ENCODE measurements at places on chromosomes 11 and 22. TPM values are rescaled to one million over a fixed set of nuclear protein-coding genes. Genes with fewer than 3 reads are reported as not detected.

GRCh38 chr11:114280696-114281095, 15.5 kb upstream of the NNMT start:
- no peaks in the 10 kb centered on the region for H3K36me3 ChIP-seq
- H3K4me1 ChIP-seq = peaks cover 14% of the 10 kb centered on the region
- no peak overlapping the region for H3K4me3 ChIP-seq
- no peak overlapping the region for H3K27ac ChIP-seq

GRCh38 chr11:3609416-3610265, 32.2 kb downstream of the ART5 start:
- H3K27me3 ChIP-seq = no peaks in the 10 kb centered on the region
- H3K27ac ChIP-seq = no peak overlapping the region
- no peaks in the 10 kb centered on the region for H3K36me3 ChIP-seq
- peak; percentile 18 for DNase-seq
- no peak overlapping the region for H3K4me3 ChIP-seq

GRCh38 chr11:28346209-28346608, 238.0 kb downstream of the METTL15 start:
- no peaks in the 10 kb centered on the region for H3K27me3 ChIP-seq
- no peak overlapping the region for H3K4me3 ChIP-seq
- no peaks in the 10 kb centered on the region for H3K4me1 ChIP-seq
- H3K36me3 ChIP-seq = no peaks in the 10 kb centered on the region

- DNase-seq = no peak
- H3K27ac ChIP-seq = no peak overlapping the region
- peaks cover 5% of the 10 kb centered on the region for H3K4me1 ChIP-seq
- H3K4me3 ChIP-seq = no peak overlapping the region
Observed at GRCh38 chr11:69682221-69682620, 7.1 kb upstream of the LTO1 start.

DNA sequence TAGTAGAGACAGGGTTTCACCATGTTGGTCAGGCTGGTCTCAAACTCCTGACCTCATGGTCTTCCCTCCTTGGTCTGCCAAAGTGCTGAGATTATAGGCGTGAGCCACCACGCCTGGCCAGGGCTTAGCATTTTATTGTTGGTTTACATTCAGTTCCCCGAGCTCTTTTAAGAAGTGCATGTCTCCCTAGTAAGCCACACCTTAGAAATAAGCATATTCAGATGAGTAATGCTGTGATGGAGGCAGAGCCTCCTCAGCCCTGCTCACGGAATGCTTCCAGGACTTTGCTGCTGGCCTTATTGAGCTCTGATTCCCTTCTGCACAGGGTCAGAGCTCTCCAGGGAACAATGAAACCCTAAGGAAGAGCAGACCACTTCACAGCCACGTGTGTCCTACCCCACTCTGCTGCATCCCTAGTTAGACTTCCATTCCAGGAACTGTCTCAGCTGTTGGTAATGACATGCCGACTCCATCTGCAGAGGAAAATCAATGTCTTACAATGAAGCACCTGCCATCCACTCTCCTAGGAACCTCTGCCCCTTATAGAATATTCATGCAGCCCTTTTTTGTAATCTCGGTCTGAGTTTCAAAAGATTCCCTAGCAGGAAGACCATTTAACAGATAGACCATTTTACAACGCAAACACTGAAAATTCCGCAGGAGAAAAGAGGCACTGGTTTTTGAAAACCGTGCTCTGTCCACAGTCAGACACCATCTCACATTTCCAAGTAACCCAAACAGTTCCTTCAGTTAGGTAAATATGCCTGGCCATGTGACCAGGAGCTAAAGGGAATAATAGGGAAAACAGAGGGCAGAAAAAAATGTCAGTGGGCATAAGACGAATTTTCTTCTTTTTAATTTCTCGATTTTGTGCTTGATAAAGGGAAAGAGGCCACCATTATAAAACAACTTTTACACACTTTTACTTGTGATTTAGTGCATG, 1.7 kb upstream of the JAM3 start:
- peaks cover 7% of the 10 kb centered on the region for H3K27me3 ChIP-seq
- H3K27ac ChIP-seq = no peak overlapping the region
- no peaks in the 10 kb centered on the region for H3K36me3 ChIP-seq

GRCh38 chr11:115129473-115130289, 374.5 kb downstream of the CADM1 start:
- H3K4me1 ChIP-seq = no peaks in the 10 kb centered on the region
- H3K27me3 ChIP-seq = no peaks in the 10 kb centered on the region
- H3K36me3 ChIP-seq = no peaks in the 10 kb centered on the region

DNA sequence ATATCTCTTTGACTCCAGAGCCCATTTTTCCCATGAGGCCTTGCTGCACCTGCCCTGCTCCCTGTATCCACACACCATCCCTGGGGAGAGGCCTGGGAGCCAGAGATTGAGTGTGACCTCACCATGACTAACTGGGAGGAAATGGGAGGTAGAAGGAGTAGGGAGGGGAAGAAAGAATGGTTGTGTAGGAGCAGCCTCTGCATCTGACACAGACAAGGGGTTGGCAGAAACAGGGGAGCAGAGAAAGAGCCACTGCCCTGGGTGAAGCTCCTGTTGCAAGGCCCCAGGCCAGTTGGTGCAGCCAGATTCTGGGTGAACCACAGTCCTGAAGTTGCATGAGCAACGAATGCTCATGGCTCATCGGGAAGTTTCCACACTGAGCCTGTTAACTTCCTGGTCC, 32.4 kb downstream of the POU2F3 start:
- H3K4me1 ChIP-seq = no peaks in the 10 kb centered on the region
- H3K27me3 ChIP-seq = peaks cover 7% of the 10 kb centered on the region
- no peak overlapping the region for H3K4me3 ChIP-seq

DNA sequence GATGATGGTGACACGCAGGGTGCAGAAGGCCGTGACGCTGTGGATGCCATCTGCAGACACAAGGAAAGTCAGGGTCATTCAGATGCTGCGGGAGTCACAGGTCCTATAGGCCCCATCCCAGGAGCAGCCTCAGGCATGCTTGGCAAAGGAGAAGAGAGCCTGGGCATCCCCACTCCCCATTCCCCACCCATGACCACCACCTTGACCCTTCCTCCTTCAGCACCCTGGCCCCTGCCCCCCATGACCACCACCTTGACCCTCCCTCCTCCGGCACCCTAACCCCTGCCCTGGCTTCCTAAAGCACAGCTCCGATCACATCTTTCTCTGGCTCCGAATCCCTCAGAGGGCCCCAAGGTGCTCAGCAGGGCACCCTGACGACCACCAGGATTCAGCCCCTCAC, 73.1 kb downstream of the CELSR1 start:
- H3K36me3 ChIP-seq = no peaks in the 10 kb centered on the region
- peaks cover 8% of the 10 kb centered on the region for H3K4me1 ChIP-seq
- peaks cover 19% of the 10 kb centered on the region for H3K27me3 ChIP-seq
- no peak for DNase-seq
- no peak overlapping the region for H3K4me3 ChIP-seq

RANGAP1 gene
- total RNA-seq = 12.7 TPM

UPK3A gene
- total RNA-seq = not detected
